ENCODE measurements at places on chromosomes 4 and X.

- no peak for DNase-seq
Observed at GRCh38 chr4:10089346-10089745, 27.3 kb downstream of the WDR1 start.

GRCh38 chr4:165875446-165875845 lies 2.4 kb downstream of the TLL1 start:
- no peak for DNase-seq

DNA sequence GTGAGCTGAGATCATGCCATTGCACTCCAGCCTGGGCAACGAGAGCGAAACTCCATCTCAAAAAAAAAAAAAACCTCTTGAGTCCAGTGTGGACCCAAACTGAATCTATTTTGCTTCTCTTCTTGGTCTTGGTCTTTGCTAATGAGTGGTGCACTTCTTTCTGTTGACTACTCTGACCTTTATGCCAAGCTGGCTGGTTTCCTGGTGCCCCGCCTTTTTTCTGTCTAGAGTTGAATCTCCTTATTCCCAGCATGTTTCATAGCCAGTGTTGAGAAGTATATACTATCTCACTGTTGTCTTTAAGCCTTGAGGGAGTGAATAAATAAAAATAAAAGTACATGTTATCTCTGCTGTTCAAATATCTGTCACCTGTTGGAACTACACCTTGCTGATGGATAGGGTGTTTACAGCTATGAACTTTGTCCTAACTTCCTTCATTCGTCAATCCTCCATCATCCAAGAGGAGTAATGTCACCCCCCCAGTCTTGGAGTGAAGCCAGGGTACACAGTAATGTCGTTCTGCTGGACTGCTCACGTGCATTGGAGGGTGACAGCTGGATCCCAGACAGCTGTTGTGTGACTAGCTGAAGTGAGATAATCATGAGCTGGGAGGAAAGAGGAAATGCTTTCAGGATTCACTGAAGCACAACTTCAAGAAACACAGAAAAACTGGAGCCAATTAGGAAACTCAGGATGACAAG lies 99.3 kb upstream of the PRKG2 start:
- DNase-seq = no peak

GRCh38 chrX:107355533-107355932 lies 93.9 kb upstream of the FRMPD3 start:
- no peak for DNase-seq

DNA sequence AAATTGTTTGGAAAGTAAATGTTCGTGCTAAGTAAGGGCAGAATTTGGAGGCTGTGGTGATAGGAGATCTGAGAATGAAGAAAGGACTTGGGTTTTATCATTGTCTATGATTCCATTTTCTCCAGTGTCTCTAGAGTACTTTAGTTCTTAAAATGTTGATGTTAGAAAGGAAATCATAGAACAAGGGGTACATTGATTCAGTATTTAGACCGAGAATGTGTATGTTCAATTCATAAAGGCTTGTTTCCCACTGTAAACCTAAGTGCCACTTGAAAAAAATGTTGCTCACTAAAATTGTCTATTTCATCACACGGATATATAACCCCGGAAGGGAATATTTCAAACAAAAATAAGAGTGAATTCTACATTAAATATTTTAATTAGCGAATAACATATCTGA lies 159.3 kb upstream of the ETNPPL start:
- DNase-seq = no peak

DNA sequence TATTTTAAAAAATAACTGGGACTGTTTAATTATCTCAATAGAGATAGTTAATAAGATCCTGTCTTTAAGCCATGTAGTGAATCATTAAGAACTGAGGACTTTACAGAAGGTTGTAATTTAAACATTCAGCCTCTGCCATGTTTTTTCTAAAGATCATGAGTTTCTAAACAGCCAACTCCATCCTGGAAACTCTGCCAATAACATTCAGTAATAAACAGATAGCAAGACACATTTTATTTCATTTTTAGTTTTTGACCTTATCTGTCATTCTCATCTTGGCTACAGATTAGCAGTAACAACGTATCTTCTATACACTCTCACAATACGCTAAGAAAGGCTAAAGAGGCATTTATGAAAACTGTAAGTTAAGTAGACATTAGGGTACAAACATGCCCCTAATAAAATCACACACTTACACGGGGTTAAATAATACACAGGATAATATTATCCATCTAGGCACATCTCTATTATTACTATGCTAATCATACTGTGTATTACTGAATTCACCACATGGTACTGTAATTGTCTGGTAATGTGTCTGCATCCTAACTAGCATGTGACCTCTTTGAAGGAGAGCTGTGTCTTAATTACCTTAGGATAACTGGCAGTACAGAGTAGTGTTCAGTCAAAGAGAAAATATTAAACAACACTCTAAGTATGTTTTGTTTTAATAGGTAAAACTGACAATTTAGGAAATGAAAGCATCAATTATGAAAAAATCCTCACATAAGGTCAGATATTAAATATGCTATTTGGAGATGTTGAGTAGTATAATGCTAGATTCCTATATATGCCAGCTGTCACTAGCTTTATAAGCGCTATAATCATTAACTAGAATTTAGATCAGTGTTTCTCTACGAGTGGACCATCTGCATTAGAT lies 122.4 kb upstream of the NAP1L5 start:
- DNase-seq = no peak

DNA sequence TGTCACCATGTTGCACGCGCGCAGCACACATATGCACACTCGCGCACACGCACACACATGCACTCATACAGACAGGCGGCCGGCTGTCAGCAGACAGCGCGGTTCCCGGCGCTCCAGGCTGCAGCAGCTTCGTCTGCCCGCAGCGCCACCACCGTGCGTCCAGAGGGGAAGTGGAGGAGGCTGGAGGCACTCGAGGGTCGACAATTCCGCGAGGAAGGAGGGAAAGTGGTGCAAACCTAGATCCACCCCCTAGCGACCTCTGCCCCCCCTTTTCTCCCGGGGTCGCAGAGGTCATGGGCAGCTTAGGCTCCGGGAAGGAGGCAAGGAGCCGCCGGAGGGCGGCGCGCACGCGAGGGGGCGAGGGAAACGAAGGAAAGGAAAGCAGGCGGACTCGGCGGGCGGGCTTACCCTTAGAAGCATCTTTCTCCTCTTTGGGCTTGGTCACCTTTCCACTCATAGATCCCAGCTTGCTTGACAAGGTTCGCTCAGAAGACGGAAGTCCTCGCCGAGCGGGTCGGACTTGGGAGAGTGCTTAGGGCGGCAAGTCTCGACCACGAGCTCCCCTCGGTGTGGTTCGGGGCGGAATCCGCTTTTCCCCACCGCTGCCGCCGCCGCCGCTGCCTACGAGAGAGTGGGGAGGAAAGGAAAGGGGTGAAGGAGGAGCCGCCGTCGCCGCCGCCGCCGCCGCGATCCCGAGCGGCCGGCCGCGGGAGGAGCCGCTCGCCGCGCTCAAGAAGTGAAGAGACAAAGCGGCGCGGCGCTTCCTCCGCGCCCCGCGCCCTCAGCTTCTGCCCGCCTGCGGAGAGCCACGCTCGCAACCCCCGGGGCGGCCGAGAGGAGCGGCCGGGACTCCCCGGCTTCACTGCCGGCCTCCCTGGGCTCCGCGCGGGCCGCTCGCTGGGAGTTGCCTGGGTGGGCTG lies 326.6 kb upstream of the F9 start:
- no peak for DNase-seq

- DNase-seq = no peak
Observed at GRCh38 chr4:151417164-151417571, 8.2 kb downstream of the FHIP1A start.

GRCh38 chrX:124842205-124842604 lies 477.5 kb upstream of the TEX13C start:
- no peak for DNase-seq

DNA sequence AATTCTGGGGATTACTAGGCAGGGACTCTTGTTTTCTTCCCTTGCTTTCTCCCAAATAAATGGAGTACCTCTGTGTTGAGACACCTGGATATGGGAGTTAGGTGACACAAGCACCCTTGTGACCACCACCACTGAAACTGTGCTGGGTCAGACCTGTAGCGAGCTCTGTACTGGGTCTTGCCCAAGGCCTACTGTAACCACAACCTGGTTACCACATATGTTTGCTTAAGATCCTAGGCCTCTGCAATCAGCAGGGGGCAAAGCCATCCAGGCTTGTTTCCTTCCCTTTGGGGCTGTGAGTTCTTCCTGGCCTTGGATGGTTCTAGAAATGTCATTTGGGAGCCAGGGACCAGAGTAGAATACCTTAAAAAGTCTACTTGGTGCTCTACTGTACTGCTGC lies 49.4 kb downstream of the LPAR4 start:
- DNase-seq = no peak

- no peak for DNase-seq
Observed at GRCh38 chrX:2712890-2713840, 22.1 kb downstream of the CD99 start.

DNA sequence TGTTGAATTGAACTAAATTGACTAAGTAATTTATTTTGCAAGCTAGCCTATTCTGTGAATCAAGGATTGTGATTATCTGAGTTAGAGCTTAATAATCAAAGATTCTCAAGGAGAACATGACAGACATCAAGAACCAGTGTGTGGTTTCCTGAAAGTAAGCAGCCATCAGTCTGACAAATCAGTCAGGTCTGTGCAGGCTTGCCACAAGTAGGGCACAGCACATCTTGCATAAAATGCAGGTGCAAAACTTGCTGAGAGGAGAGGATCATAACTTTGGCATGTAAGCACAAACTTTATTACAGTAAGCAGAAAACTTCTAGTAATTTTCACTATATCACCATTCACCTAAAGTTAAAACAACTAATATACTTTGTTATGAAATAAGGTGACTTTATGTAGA lies 22.5 kb downstream of the FAM241A start:
- DNase-seq = no peak

DNA sequence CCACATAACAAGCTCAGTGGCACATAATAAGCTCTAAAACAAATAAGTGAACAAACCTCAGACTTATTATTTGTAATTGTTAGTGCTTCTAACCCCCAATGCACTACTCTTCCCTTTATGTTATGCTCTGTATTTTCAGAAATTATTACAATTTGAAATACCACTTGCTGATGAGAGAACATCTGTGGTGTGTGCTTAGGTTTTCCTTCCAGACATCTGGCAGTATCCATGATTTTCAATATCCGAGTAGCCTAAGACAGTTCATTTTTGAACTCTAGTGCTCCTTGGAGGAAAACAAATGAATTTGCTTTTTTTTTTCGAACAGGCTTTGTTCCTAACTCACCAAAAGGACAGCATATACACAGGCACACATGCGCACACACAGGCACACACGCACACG lies 278.7 kb upstream of the CLNK start:
- DNase-seq = no peak

GRCh38 chrX:134669378-134670098 lies 11.3 kb upstream of the PLAC1 start:
- DNase-seq = no peak

DNA sequence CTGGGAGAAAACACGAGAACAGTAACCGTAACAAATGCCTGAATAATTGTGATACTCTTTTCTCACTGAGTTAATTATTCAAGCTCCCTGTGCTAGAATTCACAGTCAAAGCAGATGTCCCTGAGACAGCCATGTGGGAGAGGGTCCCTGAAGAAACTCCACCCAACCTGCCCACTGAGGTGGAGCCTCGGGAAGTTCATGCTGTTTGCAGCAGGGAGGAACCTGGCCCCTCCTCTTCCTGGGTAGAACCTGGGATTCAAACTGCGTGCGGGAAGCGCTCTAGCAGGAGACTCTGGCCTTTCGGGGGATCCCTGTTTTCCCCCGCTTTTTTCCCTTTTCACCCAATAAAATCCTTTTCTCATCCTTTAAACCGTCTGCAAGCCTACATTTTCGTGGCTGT lies 20.2 kb upstream of the RHOH start:
- DNase-seq = no peak

- DNase-seq = no peak
Observed at GRCh38 chr4:3322059-3322550, 29.3 kb downstream of the RGS12 start.

DNA sequence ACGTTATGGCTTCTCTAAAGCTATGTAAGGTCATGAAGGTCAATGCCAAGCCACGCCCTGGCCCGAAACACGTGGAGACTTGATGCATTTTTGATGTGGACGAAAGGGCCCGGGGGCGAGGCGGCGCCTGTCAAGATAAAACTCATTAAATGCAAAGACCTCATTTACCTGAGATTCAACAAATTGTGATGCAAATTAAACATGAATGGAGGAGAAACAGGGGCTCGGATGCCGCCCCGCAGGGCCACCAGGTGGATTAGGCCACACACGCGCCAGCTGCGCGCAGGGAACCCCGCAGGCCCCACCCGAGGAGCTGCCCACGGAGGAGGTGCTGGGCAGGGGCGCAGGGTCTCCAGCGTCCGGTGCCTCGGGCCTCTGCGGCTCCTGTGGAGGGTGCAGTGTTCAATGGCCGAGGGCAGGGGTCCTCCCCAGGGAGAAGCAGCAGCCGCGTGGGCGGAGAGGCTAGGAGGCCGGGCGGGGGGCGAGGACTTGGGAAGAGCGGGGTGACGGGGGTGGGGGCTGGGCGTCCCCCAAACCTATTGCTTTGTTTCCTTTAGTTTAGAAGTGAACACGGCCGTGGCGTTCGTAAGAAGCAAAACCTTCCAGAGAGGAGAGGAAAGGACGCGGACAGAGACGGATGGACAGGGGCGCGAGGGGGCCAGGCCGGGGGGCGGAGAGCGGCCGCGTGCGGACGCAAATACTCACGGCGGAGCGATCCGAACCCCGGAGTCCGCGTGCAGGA lies 40.4 kb downstream of the CPLX1 start:
- no peak for DNase-seq

GRCh38 chrX:100407147-100407783 lies 2.8 kb downstream of the PCDH19 start:
- DNase-seq = no peak

DNA sequence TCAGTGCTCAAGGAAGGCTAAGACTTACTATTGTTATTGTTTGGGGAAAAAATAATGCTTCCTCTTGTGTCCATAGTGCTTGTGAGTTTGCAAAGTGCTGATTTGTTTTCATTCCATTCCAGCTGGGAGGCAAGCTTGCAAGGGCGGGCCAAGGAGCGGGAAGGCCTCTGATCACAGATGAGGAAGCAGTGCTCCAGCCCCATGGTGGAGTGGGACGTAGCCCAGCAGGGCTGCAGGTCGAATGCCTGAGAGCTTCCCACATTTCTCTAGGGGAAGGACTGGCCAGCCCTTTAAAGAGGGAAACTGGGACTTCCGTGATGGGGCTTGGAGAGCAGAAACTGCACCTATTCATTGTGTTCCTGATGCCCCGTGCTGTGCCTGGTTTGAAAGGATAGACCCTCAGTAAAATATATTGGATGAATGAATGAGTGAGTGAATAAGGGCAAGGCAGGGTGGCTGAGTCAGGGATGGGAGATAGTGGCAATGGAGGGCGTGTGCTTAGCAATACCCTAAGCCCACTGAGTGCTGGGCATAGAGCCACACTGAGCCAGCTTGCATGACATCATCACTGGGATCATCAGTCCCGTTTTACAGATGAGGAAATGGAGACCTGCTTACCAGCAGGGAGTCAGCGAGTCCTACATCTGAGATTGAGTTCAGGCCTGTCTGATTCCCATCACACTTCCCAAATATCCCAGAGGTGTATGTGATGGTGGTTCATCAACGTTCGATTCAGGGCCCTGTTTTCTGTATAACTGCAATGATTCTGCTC lies 17.9 kb upstream of the NSG1 start:
- no peak for DNase-seq
